RWPE2 (cell line): ENCODE measurements at places on chromosomes 2 and 18.

GRCh38 chr2:172462373-172462848, 35.0 kb downstream of the ITGA6 start:
- H3K27me3 ChIP-seq = no peaks in the 10 kb centered on the region
- no peak for DNase-seq
- H3K4me3 ChIP-seq = no peak overlapping the region
- peaks cover 30% of the 10 kb centered on the region for H3K36me3 ChIP-seq

DNA sequence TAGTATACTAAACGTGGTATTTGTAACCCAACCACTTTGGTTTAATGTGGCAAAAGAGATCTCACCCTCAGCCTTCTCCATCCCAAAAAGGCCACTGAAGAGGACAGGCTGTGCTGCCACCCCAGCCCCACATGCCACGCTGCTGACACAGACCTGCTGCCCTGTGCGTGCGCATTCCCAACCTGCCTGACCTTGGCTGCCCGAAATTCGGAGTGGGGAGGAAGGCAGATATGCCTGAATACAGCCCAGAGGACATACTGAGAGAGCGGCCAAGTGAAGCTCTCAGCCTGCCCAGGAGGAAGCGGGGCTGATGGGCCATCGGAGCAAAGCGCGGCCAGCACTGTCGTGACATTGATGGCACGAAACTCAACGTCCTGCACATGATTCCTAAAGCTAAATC, 70.0 kb downstream of the HDAC4 start:
- no peaks in the 10 kb centered on the region for H3K27me3 ChIP-seq
- no peak overlapping the region for H3K27ac ChIP-seq
- no peaks in the 10 kb centered on the region for H3K4me1 ChIP-seq
- no peak for DNase-seq
- no peaks in the 10 kb centered on the region for H3K36me3 ChIP-seq

DNA sequence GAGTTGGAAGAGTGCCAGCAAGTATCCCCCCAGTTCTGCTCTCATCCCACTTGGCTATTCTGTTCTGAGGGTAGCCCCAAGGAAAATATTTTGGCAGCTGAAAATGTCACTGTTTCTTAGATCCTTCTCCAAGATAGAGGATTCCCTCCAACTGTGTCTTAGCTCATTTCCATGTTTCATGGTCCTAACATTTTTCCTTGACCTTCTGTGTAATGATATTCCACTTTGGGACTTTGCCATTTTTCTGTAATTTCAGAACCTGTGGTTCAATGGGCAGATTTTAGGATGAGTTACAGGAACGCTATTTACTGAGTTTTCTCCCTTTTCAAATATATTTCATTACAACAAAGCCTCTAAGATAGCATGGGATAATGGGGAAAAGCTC, 34.7 kb downstream of the NHEJ1 start:
- no peaks in the 10 kb centered on the region for H3K36me3 ChIP-seq
- no peak overlapping the region for H3K4me3 ChIP-seq
- no peaks in the 10 kb centered on the region for H3K27me3 ChIP-seq
- H3K27ac ChIP-seq = no peak overlapping the region
- no peak for DNase-seq

- no peaks in the 10 kb centered on the region for H3K27me3 ChIP-seq
- H3K4me1 ChIP-seq = no peaks in the 10 kb centered on the region
- H3K4me3 ChIP-seq = no peak overlapping the region
- H3K36me3 ChIP-seq = no peaks in the 10 kb centered on the region
- no peak for DNase-seq
These were observed 10.3 kb upstream of the DYTN start for GRCh38 chr2:206728277-206729199.

DNA sequence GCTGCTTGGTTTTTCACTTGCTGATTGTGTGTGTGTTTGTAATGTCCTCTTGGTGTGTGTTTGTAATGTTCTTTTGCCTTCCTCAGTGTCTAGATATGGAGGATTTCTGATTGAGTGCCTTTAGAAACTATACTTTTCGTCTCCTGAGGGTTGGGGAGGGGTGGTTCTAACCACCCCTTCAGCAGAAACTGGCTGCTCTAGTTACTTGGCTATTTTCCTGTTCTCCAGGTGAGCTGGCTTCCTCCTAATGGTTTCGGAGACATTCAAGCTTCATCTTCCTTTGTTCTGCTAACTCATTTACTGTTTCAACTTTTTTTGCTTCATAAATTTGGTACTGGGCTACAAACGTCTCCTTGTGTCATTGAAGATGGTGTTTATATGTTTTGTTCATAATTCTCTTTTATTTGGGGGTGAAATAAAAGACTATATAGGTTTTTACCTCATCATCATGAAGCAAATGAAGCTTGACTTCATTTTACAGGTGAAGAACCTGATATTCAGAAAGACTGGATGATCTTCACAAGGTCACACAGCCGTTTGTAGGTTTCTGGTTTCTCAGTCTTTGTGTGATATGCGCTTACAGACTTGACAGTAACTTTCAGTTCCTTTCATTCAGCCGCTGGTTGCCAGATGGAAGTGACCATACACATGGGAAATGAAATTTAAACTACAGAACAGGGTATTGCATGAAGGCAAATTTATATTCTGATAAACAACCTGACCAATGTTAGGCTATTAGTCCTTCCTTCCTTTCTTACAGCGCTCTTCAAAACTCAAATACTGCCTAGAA, 238.5 kb downstream of the GALR1 start:
- peaks cover 7% of the 10 kb centered on the region for H3K27me3 ChIP-seq
- no peaks in the 10 kb centered on the region for H3K4me1 ChIP-seq
- DNase-seq = no peak
- H3K4me3 ChIP-seq = no peak overlapping the region
- no peaks in the 10 kb centered on the region for H3K36me3 ChIP-seq

- no peaks in the 10 kb centered on the region for H3K36me3 ChIP-seq
- no peak overlapping the region for H3K27ac ChIP-seq
- H3K4me1 ChIP-seq = no peaks in the 10 kb centered on the region
- DNase-seq = no peak
- no peaks in the 10 kb centered on the region for H3K27me3 ChIP-seq
These were observed 166.8 kb downstream of the DYSF start for GRCh38 chr2:71620116-71620515.
